ENCODE measurements at places on chromosomes 4 and X. TPM values are rescaled to one million over a fixed set of nuclear protein-coding genes. Genes with fewer than 3 reads are reported as not detected.

SOWAHB gene
- not detected for total RNA-seq

- no peaks in the 10 kb centered on the region for H3K36me3 ChIP-seq
- DNase-seq, result no peak
- no peaks in the 10 kb centered on the region for H3K4me1 ChIP-seq
- no peak overlapping the region for H3K27ac ChIP-seq
- H3K4me3 ChIP-seq, result no peak overlapping the region
These were observed 84.3 kb upstream of the CLDN34 start for GRCh38 chrX:9882669-9883446.

EDA gene
- total RNA-seq, result 0.51 TPM

GRCh38 chrX:16708016-16708415, 4.5 kb downstream of the CTPS2 start:
- no peak overlapping the region for H3K27ac ChIP-seq
- H3K4me3 ChIP-seq, result no peak overlapping the region
- no peak for DNase-seq
- H3K27me3 ChIP-seq, result peaks cover 5% of the 10 kb centered on the region
- H3K36me3 ChIP-seq, result no peaks in the 10 kb centered on the region

DNA sequence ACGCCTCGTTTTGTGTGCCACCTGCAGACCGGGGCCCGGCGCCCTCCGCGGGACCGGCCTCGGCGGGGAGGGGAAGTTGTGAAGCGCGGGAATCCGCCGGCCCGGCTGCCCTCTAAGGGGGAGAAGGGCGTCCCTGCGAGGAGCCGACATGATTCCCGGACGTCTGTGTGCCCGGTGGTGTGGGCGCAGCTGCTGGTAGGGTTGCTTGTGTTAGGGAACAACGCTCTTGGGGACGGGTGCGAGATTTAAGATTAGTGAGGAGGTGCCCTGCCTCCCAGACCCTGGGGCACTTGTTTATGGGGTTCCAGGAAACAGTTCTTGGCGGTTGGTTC, 627 bp downstream of the CDKN2AIP start:
- peak; percentile 2 for DNase-seq
- peak overlapping the region; percentile 97 for H3K27ac ChIP-seq
- no peaks in the 10 kb centered on the region for H3K36me3 ChIP-seq
- no peaks in the 10 kb centered on the region for H3K27me3 ChIP-seq

GRCh38 chrX:39459952-39460351, 637.8 kb downstream of the BCOR start:
- H3K27ac ChIP-seq, result no peak overlapping the region
- no peaks in the 10 kb centered on the region for H3K4me1 ChIP-seq
- no peak overlapping the region for H3K4me3 ChIP-seq
- no peaks in the 10 kb centered on the region for H3K27me3 ChIP-seq

MAGEE1 gene
- total RNA-seq, result 0.49 TPM

GRCh38 chr4:187451776-187452175, 543.8 kb upstream of the ZFP42 start:
- no peaks in the 10 kb centered on the region for H3K27me3 ChIP-seq
- no peak overlapping the region for H3K27ac ChIP-seq
- DNase-seq, result no peak
- H3K36me3 ChIP-seq, result no peaks in the 10 kb centered on the region

DNA sequence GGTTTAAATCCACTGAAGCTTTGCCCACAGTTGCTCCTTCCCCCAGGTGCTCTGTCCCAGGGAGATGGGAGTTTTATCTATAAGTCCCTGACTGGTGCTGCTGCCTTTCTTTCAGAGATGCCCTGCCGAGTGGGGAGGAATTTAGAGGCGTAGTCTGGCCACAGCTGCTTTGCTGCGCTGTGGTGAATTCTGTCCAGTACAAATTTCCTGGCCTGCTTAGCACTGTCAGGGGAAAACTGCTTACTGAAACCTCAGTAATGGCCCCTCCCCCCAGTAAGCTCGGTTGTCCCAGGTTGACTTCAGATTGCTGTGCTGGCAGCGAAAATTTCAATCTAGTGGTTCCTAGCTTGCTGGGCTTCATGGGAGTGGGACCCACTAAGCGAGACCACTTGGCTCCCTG, 40.1 kb downstream of the UGT2B17 start:
- H3K36me3 ChIP-seq, result no peaks in the 10 kb centered on the region
- H3K4me3 ChIP-seq, result no peak overlapping the region
- H3K4me1 ChIP-seq, result no peaks in the 10 kb centered on the region
- no peaks in the 10 kb centered on the region for H3K27me3 ChIP-seq

- no peak for DNase-seq
- no peaks in the 10 kb centered on the region for H3K27me3 ChIP-seq
- no peaks in the 10 kb centered on the region for H3K4me1 ChIP-seq
- peak overlapping the region; percentile 56 for H3K27ac ChIP-seq
- H3K36me3 ChIP-seq, result no peaks in the 10 kb centered on the region
These were observed 119.2 kb upstream of the EDNRA start for GRCh38 chr4:147361726-147362125.

GRCh38 chrX:111322231-111322855, 52.1 kb upstream of the CAPN6 start:
- no peak overlapping the region for H3K4me3 ChIP-seq
- no peaks in the 10 kb centered on the region for H3K36me3 ChIP-seq
- no peak overlapping the region for H3K27ac ChIP-seq
- no peak for DNase-seq
- H3K27me3 ChIP-seq, result no peaks in the 10 kb centered on the region

DNA sequence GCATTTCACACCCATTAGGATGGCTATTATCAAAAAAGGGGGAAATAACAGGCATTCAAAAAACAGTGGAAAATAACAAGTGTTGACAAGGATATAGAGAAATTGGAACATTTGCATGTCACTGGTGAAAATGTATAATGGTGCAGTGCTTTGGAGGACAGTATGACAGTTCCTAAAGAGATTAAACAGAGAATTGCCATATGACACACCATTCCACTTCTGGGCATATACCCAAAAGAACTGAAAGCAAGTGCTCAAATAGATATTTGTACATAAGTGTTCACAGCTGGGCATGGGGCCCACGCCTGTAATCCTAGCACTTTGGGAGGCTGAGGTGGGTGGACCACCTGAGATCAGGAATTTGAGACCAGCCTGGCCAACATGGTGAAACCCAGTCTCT, 348.1 kb downstream of the NR3C2 start:
- H3K4me1 ChIP-seq, result peaks cover 28% of the 10 kb centered on the region
- H3K4me3 ChIP-seq, result no peak overlapping the region
- H3K27me3 ChIP-seq, result no peaks in the 10 kb centered on the region
- no peaks in the 10 kb centered on the region for H3K36me3 ChIP-seq

MAOB gene
- total RNA-seq, result 7.8 TPM

DNA sequence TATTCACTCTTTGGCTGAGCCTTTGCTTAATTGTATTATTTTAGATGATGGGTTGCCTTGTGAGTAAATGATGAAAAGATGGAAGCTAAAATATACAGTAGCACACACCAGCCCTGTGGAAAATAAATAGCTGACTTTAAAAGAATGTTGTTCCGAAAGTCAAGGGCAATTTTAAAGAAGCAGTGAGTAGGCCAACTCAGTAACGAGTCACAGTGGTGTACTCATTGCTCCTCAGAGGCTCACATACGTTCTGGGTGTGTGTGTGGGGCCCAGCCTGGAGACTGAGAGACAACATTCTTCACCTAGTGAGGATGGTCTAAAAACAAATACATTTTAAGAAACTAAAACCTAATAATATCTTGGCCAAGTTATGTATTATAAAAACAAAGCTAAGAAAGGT, 640.3 kb downstream of the TRIML1 start:
- H3K4me3 ChIP-seq, result no peak overlapping the region
- DNase-seq, result no peak
- no peaks in the 10 kb centered on the region for H3K36me3 ChIP-seq
- no peaks in the 10 kb centered on the region for H3K4me1 ChIP-seq
- no peaks in the 10 kb centered on the region for H3K27me3 ChIP-seq
- no peak overlapping the region for H3K27ac ChIP-seq

GRCh38 chr4:176635372-176636261, 157.1 kb downstream of the VEGFC start:
- H3K36me3 ChIP-seq, result no peaks in the 10 kb centered on the region
- H3K4me3 ChIP-seq, result no peak overlapping the region
- H3K27me3 ChIP-seq, result no peaks in the 10 kb centered on the region
- H3K4me1 ChIP-seq, result no peaks in the 10 kb centered on the region
- DNase-seq, result no peak

DNA sequence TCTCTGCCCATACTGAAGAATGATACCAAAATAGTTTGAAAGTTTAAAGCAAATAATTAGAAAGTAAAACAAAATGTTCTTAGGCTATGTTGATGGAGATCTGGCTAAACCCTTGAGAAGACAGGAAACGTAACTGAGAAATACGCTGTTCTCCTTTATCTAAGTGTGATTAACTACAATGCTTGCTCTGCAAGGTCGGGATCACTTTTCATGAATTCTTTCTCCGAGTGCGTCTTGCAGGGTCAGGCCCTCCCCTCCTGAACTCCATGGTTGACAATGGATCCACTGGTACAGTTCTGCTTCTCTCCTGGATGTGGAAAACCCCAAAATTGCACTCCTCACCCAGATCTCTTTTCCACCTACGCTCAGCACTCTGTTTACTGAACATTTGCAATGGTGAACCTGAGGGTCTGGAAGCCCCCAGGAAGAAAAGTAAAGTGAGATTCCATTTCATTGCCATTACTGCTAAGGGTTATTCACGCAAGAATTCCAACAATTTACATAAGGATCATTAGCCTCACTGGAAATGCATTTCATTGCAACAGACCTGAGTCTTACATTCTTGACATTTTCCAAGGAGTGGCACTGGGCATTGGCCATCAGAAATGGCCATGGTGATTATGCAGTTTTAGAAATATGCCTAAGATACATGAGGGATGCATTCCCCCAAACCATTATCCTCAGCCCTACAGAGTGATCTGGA, 24.6 kb upstream of the WWC2 start:
- no peaks in the 10 kb centered on the region for H3K36me3 ChIP-seq
- no peak overlapping the region for H3K27ac ChIP-seq
- no peak overlapping the region for H3K4me3 ChIP-seq
- DNase-seq, result no peak

DNA sequence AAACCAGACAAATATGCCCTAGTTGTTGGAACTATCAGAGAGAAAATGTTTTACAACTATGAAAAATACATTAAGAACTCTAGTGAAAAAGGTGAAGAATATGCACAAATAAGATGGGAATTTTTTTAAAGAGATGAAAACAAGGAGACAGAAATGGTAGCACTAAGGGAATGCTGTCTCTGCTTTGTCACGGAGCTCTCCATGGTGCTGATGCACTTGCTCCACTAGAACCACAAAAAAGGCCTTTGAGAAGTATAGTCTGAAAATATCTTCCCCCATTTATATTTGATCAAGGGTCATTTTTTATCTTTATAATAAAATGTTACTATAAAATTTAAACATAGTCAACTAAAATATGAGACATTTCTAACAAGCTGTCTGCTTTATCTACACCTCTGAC, 1655.5 kb upstream of the AGA start:
- no peaks in the 10 kb centered on the region for H3K36me3 ChIP-seq
- no peak overlapping the region for H3K4me3 ChIP-seq
- H3K27ac ChIP-seq, result no peak overlapping the region
- H3K27me3 ChIP-seq, result no peaks in the 10 kb centered on the region

DSPP gene
- not detected for total RNA-seq

WWC2 gene
- 7.3 TPM for total RNA-seq

GRCh38 chrX:91414713-91415112, 19.9 kb upstream of the PABPC5 start:
- H3K27ac ChIP-seq, result no peak overlapping the region
- no peaks in the 10 kb centered on the region for H3K36me3 ChIP-seq
- no peaks in the 10 kb centered on the region for H3K27me3 ChIP-seq
- no peaks in the 10 kb centered on the region for H3K4me1 ChIP-seq
